ENCODE measurements at places on chromosomes 16 and 17.

DNA sequence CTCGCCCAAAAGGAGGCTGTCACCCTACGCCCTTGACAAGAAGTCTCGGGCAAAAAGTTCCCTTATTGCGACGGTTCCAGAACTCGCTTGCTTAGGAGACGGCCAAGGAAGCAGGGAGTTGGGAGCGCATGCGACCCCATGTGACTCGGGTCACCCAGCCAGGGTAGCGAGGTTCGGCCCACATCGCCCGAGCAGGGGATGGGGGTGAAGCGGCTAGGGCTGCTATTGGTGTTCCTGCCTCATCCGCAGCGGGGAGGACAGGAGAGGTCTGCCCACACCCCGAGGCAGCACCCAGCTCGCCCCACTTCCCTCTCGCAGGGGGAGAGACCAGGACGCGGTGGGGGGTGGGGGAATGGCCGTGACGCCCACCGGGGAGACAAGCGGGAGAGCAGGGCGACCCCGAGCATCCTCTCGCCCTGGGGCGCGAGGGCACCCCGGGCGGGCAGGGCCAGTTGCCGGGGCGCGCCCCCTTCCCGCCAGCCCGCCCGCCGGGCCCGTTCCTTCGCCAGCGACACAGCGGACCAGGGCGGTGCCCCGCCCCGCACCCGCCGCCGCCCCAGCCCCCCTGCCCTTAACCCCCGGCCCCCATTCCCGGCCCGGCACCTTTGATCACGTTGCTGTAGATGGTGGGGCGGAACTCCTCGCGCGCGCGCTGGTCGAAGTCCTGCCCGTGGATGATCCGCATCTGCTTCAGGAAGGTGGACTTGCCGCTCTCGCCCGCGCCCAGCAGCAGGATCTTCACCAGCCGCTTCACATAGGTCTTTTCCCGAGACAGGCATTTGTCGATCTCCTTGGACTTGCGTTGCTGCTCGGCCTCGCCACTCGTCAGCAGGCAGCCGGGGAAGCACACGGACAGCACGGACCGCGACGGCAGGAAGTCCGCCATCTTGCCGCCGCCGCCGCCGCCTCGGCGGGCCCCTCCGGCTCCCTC, 567 bp downstream of the GNA13 start:
- DNase-seq = peak; percentile 63

GRCh38 chr16:30418350-30419181, 11.2 kb downstream of the ZNF771 start:
- no peak for DNase-seq

DNA sequence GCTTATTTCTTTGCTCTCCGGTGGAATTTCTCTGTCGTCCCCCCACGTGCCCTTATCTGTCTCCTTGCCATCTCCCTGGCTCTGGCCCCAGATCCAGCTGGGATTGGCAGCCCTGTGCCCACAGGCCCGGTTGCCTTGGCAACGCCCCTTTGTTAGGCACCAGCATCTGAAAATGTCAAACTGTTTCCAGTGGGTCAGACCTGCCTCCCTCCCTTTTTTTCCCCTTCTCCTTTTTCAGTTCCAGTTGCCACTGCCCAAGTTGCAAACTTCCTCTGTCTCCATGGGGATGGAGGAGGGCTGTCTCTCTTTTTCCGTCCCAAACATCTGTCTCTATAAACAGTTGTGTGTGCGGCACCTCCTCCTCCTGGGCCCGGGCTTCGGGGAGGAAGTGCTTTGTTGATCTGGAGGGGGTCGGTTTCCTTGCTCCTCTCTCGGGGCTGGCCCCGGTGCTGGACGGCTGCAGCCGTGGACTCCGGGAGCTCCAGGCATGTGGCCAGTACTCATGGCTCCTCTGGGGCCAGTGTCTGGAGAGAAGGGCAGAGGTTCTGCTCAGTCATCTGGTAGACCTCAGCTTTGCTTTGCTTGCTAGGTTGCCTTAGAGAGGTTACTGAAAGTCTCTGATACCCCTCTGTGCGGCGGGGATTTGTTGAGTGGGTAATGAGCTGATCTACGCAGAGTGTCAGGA, 35.3 kb downstream of the SOCS3 start:
- DNase-seq = peak; percentile 63

GRCh38 chr17:81992306-81993102, 15.1 kb downstream of the ASPSCR1 start:
- no peak for DNase-seq

Data from urothelium cell line (cell line).